ENCODE measurements at places on chromosomes 4 and X.

DNA sequence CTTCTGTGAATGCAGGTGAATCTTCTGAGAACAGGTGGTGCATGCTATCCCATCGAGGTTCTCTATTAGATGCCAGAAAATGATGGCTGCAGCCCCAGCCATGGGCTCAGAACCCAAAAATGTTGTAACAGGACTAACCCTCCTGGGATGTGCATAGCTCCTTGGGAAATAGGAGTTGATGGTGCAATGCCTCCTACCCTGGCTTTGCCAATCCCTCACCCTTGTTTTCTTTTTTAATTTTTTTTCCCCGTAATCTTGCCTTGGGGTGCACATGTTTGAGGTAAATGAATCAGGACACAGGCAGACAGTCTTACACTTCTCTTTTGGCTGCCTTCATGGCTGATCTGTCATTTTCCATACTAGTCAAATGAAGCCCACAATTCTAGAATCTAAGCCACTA, 96.6 kb downstream of the KIT start:
- no peak for DNase-seq

DNA sequence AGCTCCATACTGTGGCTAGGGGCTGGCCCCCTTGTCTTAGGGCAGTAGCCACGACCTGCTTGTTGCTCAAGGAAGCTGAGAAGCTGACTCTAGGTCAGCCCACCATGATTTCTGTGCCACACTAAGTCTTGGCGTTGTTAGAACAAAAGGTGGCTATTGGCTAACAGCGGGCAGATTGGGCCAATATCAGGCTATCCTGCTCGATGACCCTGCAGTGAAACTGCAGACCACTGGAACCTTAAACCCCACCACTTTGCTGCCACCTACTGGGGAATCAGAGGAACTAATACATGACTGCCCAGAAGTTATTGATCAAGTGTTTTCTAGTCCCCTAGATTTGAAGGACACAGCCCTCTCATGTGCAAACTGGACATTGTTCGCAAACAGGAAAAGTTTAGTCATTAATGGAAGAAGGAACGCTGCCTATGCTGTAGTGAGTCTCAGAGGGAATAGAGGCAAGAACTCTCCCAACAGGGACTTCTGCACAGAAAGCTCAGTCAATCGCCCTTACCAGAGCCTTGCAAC, 17.0 kb upstream of the PAPSS1 start:
- peak; percentile 11 for DNase-seq

GRCh38 chr4:183968931-183969330, 63.8 kb downstream of the STOX2 start:
- no peak for DNase-seq

GRCh38 chr4:42605264-42605663, 51.6 kb downstream of the ATP8A1 start:
- DNase-seq = no peak

- DNase-seq = no peak
Measured at GRCh38 chr4:129747756-129748155, 651.8 kb downstream of the C4orf33 start.
